Left ventricle myocardium superior (tissue), 1 donor: ENCODE measurements at places on chromosomes 11 and 22. TPM values are rescaled to one million over a fixed set of nuclear protein-coding genes. Genes with fewer than 3 reads are reported as not detected.

WT1 gene
- 2.6 TPM for total RNA-seq

DHCR7 gene
- total RNA-seq = 41.3 TPM

CEP126 gene
- total RNA-seq = 1.0 TPM

PRG2 gene
- total RNA-seq = not detected

FOSL1 gene
- 0.32 TPM for total RNA-seq

ART1 gene
- total RNA-seq = 0.52 TPM
